Activated naive CD8-positive, alpha-beta T cell treated with anti-CD3 and anti-CD28 coated beads, Interleukin-2, amount 50 U/mL, for 16 hours (primary cell): ENCODE measurements at places on chromosomes 5 and 9.

DNA sequence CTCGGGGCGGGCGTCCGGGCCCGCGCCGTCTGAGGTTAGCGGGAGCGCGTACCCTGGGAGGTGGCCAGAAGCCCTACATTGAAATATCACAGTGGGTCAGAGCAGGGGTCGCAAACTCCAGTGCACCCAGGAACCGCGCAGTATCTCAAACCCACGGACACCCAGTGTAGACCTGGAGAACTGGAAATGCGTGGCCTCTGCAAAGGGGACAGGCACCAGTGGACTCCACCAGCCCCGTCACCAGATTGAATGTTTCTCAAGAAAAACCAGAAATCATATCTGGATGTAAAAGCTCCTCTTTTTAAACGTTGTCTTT lies 117.6 kb upstream of the SMIM23 start:
- DNase-seq: no peak

DNA sequence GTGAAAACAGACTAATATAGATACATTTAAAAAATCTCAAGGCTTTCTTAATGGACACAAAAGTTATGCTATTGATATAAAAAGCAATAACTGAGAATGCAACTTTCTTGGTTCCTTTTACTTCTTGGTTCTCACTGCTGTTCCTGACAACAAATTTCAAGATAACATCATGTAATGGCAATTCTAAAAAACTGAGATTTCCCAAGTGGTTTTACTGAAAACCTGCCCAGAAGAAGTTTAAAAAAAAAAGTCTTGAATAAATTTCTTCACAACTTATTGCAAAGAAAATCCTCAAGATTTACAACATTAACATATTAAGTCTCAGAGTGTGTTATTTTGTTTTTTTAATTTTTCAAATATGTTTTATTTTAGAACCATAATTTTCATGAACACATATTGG lies 302.8 kb upstream of the COX7C start:
- DNase-seq: no peak

DNA sequence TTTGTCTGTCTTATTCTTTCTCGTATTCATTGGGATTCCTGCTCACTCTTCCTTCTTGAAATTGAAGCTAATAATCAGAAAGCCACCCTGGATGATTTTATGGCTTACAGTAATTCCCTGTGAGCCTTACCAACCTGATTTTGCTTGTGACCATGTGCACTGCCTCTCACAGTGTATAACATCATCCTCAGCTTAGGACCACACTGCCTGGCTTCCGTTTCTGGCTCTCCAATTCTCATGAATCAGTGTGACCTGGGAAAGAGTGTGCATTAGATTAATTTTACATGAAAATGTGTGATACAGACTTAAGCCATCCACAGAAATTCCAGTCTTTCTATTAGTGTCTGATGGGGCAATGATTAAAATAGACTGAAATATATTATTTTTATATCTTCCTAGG lies 126.8 kb upstream of the DMRT1 start:
- DNase-seq: no peak

GRCh38 chr9:73079326-73079725 lies 72.3 kb upstream of the ANXA1 start:
- DNase-seq: no peak

DNA sequence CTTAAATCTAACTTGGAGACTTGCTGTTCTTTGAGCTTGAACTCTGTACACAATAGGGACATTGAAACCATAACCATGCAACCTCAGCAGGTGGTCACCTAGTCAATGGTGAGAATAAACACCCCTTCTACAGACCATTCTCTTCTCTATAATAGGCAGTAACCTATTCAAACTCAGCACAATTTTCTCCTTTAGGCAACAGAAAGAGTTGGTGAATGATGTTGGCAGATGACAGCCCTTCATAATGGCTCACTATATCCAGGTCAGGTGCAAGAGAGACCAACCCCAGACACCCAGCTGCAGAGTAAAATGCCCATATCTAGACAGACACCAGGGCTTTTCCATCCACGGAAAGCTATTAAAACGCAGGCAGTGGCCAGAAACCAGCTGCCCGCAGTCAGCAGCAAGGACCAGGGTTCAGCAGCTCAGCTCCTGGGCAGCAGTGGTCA lies 106.7 kb downstream of the SERINC5 start:
- DNase-seq: no peak

DNA sequence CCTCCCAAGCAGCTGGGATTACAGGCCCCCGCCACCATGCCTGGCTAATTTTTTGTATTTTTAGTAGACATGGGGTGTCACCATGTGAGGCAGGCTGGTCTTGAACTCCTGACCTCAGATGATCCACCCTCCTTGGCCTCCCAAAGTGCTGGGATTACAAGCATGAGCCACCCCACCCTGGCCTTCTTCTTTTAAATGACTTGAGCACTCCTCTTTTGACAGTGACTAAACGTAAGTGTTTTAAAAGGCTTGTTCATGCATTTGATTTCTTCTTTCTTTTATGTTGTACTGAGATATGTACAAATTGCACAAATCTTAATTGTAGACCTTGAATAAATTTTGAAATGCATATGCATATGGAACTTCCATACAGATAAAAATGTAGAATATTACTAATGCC lies 337.9 kb downstream of the CETN3 start:
- no peak for DNase-seq

- no peak for DNase-seq
These were observed 3.9 kb downstream of the SPARC start for GRCh38 chr5:151682751-151683331.

GRCh38 chr5:110894805-110895204 lies 156.0 kb downstream of the SLC25A46 start:
- no peak for DNase-seq
